NCI-H526 (cell line): ENCODE measurements at places on chromosomes 7 and 10.

DNA sequence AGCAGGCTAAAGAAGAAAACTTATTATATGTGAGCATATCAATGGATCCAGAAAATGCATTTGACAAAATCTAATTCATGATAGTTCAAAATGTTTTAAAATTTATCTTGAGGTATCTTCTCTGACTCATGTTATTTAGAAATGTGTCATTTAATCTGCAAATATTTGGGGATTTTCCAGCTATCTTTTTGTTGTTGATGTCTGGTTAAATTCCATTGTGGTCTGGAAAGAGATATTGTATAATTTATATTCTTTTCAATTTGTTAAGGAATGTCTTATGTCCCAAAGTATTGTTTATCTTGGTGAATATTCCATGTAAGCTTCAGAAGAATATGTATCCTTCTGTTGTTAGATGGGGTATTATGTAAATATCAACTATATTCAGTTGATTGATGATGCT lies 942.5 kb downstream of the KCNMA1 start:
- no peak for DNase-seq

- no peak for DNase-seq
Measured at GRCh38 chr7:156378806-156379205, 261.8 kb upstream of the RNF32 start.

GRCh38 chr10:114618722-114619121 lies 39.4 kb downstream of the ABLIM1 start:
- DNase-seq, result peak; percentile 1

DNA sequence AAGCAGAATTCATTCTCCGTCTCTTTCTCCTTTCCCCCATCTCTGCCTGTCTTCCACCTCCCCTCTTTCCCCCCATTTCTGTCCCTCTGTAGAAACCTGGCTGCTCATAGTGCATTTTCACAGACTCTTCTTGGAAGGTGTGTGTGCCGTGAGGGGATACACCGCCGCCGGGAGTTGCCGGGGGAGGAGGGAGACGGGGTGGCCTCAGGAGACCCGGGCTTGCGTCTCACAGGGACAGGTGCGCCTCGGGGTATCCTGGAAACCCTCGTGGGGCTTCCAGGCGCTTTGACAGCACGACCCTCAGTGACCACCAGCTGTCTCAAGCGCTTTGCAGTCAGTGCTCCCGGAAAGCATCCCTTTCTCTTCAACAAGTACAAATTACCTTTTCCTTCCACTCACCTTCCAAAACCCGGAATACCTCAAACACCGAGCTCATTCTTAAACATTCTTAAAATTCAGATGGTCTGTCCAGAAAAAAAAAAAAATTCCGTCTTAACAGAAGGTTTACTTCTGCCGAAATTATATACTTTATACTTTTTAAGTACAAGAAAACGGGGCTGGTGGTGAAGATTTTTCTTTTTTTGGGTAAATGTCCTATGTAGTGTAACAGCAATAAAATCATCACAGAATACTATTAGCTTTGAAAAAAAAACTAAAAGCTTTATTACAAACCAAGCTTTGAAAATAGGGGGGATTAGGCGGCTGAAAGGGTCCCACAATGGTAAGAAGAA lies 8.2 kb downstream of the EMX2 start:
- no peak for DNase-seq

GRCh38 chr10:323651-324293 lies 188.5 kb downstream of the ZMYND11 start:
- no peak for DNase-seq

DNA sequence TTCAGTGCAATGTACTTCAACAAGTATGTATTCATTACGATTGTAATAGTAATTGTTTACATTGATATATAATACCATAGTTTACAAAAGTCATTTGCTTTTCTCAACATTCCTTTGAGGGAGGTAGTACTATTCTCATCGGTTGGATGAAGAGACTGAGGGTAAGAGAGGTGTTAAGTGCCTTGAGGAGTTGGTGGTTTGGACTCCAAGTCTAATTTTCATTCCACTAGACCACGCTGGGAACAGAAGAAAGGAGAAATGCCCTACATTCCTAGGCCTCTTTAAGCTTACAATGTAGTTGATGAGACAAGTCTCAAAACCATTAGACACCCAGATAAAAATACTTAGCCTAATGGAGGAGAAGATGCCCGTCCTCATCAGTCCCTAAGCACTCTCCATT lies 28.6 kb downstream of the CDK1 start:
- DNase-seq, result no peak

GRCh38 chr7:34269084-34269483 lies 363.7 kb downstream of the BMPER start:
- no peak for DNase-seq

- DNase-seq, result no peak
Measured at GRCh38 chr10:7955446-7955845, 99.0 kb upstream of the GATA3 start.

GRCh38 chr7:17558135-17558534 lies 259.7 kb downstream of the AHR start:
- no peak for DNase-seq

DNA sequence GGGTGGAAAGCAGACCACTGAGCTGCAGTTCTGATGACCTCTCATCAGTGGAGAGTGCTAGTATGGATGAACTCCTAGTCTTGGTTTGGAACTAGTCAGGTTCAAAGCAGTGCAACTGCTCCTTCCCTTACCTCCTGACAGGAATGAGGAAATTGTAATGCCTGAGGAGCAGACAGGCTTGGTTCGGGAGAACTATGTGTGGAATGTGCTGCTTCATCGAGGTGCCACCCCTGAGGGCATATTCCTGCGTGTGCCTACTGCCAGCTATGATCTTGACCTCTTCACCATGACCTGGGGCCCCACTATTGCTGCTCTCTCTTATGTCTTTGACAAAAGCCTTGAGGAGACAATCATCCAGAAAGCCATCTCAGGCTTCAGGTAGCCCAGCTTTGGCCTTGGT lies 27.4 kb upstream of the NFKB2 start:
- no peak for DNase-seq

GRCh38 chr7:159317294-159317693 lies 172.6 kb upstream of the VIPR2 start:
- DNase-seq, result no peak

DNA sequence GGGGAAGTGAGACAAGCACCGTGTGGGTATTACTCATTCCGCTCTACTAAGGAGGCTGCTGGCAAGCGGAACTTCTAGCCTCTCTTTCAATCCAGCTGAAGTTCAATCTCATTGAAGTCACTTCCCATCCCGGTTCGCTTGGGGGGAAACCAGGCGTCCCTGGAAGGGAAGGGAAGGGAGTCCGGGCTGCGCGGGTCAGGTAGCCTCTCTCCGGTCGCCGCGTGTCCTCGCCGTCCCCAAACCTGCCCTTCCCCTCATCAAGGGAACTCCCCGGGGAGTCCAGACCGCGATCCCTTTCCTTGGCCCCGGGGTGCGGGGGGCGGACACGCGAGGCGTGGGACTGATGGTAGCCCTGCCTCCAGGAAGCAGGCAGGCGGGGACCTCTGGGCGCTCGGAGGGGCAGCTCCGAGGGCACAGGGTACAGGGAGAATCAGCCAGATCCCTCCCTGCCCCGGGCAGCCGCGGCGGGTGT lies 598 bp upstream of the ZEB1 start:
- DNase-seq, result no peak

- no peak for DNase-seq
Measured at GRCh38 chr7:108000875-108001763, 1.8 kb downstream of the LAMB1 start.

- DNase-seq, result no peak
Measured at GRCh38 chr10:30556189-30556588, 73.4 kb downstream of the LYZL2 start.

- no peak for DNase-seq
Measured at GRCh38 chr7:124779194-124779593, 13.6 kb upstream of the GPR37 start.

GRCh38 chr10:31656851-31657433 lies 271.7 kb downstream of the ARHGAP12 start:
- DNase-seq, result no peak

GRCh38 chr10:19702215-19702614 lies 114.0 kb upstream of the PLXDC2 start:
- DNase-seq, result no peak

GRCh38 chr7:78041423-78041822 lies 242.8 kb downstream of the PHTF2 start:
- no peak for DNase-seq

- DNase-seq, result no peak
Measured at GRCh38 chr7:84226759-84227158, 32.2 kb upstream of the SEMA3A start.

DNA sequence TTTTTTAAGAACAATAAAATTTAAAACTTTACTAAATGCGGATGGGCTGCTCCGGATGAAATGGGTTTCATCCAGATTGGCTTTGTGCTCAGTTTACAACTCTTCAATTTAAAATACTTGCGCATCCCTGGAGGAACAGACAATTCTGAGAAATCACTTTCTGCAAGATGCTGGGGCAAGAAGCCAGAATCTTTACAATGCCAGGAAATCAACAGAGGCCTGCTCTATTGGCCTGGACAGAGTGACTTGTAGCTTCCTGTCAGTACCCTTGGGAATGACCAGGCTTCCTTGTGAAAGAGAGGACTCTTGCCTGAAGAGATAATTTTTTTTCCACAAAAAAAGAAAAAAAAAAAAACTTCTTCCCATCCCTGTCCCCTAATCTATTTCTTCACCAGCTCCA lies 3.9 kb upstream of the FAM13C start:
- DNase-seq, result no peak

- no peak for DNase-seq
Measured at GRCh38 chr7:131250331-131250730, 77.3 kb upstream of the MKLN1 start.

DNA sequence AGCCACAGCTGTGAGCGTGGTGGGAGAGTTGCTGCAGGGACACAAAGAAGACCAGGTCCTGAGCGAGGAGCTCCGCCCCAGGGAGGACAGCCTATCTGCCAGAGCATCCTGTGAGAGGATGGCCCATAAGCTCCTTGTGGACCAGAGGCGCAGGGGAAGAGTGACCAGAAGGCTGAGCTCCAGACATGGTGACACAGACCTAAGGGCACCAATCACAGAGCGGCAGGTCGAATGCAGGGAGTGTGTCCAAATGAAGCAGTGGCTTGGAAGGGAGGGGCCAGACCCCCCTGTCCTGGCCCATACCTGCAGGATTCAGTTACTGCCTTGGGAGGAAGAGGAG lies 135.8 kb upstream of the TMEM72 start:
- no peak for DNase-seq

GRCh38 chr10:76572021-76572420 lies 1065.6 kb downstream of the KCNMA1 start:
- DNase-seq, result no peak

GRCh38 chr7:5380350-5381070 lies 43.1 kb downstream of the TNRC18 start:
- DNase-seq, result no peak

GRCh38 chr7:125425506-125425905 lies 495.9 kb upstream of the POT1 start:
- DNase-seq, result no peak

GRCh38 chr10:93333278-93333978 lies 148.7 kb downstream of the MYOF start:
- no peak for DNase-seq

- DNase-seq, result no peak
Measured at GRCh38 chr10:3124412-3125175, 48.0 kb downstream of the PITRM1 start.

DNA sequence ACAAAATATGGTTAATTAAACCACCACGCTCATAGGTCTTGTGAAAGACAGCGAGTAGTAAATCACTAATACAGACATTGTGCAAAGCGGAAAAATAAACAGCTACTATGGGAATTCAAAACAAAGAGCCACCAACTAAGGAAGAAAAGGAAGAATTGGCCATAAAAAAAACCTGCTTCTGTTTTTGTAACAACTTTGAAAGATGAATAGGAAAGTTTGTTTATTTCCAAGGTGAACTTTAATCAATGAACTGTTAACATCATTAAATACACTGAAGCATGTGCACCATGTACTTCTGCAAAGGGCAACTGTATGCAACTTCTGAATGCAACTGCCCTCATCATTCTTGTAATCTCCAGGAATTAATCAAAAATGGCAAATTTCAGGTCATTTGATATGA lies 651.1 kb downstream of the PARD3 start:
- DNase-seq, result no peak

- DNase-seq, result no peak
Measured at GRCh38 chr10:132604686-132605085, 67.1 kb downstream of the INPP5A start.

GRCh38 chr10:102072673-102073527 lies 7.8 kb downstream of the HPS6 start:
- DNase-seq, result peak; percentile 42

GRCh38 chr7:38907766-38908165 lies 1.2 kb downstream of the VPS41 start:
- no peak for DNase-seq

GRCh38 chr7:148172920-148173319 lies 417.6 kb upstream of the C7orf33 start:
- DNase-seq, result no peak

- DNase-seq, result no peak
Measured at GRCh38 chr10:47369251-47369894, 14.7 kb downstream of the ZNF488 start.

DNA sequence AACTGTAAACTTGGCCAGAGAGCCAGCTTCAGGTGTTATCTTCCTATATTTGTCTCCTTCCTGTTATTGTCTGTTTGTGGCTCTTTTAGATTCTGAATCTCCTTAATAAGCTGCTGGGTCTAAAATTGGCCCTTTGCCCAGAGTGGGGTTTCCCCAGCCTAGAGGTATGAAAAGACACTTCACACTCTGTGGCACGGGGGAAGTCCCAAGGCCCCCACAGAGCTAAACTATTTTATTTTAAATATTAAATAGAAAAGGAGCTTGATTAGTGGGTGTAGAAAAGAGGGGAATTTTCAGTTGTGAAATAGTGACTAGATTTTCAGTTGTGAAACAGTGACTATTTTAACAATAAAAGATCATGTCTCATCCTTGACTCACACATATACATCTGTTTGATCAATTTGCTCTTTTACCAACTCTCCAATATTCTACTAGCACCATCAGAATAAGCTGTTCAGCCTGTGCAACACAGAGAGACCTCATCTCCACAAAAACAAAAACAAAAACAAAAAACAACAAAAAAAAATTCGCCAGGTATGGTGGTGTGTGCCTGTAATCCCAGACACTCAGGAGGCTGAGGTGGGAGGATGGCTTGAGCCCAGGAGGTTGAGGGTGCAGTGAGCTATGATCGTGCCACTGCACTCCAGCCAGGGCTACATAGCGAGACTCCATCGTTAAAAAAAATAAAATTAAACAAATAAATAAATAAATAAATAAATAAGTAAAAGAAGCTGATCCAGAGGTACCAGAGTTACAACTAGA lies 24.9 kb upstream of the ADO start:
- DNase-seq, result no peak

GRCh38 chr10:70589762-70590654 lies 12.5 kb downstream of the PRF1 start:
- DNase-seq, result no peak

- no peak for DNase-seq
Measured at GRCh38 chr7:105708763-105709080, 127.4 kb upstream of the EFCAB10 start.
